NCI-H446 treated with DMSO at 0.1 percent for 48 hours (cell line): ENCODE measurements at places on chromosomes 2 and 18.

DNA sequence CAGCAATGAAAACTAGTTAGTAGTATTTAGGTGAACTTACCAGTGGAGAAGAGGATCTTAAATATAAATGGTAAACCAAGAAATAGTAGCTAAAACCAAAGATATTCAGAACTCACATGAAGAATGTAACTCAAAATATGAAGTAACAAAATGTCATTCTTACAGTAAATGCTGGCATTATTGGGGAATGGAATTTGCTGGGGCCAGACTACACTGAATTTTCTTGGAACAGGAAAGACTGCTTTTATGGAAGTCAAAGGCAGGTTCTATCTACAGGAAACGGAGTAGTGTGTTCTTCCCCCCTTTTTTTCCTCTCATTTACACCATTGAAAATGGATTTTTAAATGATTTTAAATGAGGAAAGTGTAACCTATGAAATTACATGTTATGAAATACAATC, 188.7 kb downstream of the IKZF2 start:
- DNase-seq, result no peak

DNA sequence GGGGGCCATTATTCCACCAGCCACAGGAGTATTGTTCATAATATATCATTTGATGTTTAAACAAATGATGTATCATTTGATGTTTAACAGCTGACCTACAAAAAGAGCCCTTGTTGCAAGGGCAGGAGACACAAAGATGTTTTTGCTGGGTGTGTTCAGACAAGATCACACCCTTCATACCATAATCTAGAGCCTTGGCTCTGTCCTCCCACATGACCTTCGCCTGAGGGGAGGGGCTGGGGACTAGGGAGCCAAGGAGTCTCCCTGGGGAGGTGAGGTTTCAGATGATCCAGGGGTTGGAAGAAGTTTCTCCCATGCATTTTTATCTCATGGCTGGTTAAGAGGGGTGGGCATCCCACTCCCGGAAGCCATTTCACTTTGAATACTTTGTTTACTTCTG, 33.5 kb downstream of the CDC42EP3 start:
- no peak for DNase-seq

- DNase-seq, result no peak
Observed at GRCh38 chr2:75565472-75566462, 5.0 kb upstream of the EVA1A start.

GRCh38 chr2:189175869-189176433, 3.6 kb downstream of the COL5A2 start:
- no peak for DNase-seq

GRCh38 chr2:168345601-168346000, 98.2 kb upstream of the STK39 start:
- DNase-seq, result no peak

- DNase-seq, result no peak
Observed at GRCh38 chr2:79782576-79783452, 270.0 kb downstream of the CTNNA2 start.

DNA sequence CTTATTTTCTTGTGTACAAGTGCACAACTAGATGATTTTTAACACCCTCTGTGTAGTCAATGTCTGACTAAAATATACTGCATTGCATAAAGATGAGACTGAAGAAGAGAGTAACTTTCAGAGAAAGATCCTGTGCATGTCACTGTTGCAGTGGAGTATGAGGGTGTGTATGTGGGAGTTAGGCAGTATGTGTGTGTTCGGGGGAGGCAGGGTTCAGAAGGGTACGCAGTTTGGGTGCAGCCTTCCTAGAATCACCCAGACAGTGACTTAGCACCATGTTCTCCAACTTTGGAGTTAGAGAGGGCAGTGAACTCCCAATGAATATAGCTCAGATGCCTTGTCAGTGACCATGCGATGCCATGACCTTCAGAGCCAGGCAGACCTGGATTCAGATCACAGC, 84.6 kb downstream of the LRATD1 start:
- DNase-seq, result no peak

DNA sequence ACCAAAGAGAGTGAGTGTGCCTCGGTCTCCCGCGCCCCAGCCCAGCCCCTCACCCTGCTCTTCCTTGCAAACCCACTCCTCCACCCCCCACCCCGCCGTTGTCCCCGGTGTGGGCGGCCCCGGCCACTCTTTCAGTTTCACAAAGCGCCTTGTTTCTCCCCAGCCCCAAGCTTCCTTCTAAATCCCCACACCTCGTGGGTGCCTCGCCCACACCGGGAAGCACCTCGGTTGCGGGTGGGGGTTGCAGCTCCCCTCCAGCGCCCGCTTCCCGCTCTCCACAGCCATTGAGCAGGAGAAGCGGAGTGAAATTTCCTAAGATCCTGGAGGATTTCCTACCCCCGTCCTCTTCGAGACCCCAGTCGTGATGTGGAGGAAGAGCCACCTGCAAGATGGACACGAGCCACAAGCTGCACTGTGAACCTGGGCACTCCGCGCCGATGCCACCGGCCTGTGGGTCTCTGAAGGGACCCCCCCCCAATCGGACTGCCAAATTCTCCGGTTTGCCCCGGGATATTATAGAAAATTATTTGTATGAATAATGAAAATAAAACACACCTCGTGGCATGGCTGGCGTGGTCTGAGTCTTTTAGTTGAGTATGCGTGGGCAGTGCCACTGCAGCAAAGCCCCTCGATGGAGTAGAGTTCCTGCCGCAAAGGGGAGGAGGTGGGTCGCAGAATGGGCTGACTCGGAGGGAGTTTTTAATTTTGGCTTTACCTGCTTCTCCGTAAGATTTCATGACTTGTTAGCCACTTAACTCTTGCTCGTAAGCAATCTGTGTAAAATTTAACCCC, 848 bp downstream of the TMSB10 start:
- DNase-seq, result no peak

DNA sequence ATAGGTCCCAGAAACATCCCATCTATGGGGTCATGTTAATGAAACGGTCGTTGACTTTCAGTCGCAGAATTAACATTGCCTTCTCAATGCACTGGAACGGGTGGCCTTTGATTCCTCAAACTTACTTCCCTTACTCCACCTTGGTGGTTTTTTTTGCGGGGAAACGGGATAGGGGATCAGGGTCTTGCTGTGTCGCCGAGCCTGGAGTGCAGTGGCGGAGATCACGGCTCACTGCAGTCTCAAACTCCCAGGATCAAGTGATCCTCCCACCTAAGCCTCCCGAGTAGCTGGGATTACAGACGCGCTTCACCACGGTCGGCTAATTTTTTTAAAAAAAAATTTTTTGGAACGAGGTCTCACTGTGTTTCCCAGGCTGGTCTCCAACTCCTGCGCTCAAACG, 754 bp downstream of the ATG16L1 start:
- no peak for DNase-seq

DNA sequence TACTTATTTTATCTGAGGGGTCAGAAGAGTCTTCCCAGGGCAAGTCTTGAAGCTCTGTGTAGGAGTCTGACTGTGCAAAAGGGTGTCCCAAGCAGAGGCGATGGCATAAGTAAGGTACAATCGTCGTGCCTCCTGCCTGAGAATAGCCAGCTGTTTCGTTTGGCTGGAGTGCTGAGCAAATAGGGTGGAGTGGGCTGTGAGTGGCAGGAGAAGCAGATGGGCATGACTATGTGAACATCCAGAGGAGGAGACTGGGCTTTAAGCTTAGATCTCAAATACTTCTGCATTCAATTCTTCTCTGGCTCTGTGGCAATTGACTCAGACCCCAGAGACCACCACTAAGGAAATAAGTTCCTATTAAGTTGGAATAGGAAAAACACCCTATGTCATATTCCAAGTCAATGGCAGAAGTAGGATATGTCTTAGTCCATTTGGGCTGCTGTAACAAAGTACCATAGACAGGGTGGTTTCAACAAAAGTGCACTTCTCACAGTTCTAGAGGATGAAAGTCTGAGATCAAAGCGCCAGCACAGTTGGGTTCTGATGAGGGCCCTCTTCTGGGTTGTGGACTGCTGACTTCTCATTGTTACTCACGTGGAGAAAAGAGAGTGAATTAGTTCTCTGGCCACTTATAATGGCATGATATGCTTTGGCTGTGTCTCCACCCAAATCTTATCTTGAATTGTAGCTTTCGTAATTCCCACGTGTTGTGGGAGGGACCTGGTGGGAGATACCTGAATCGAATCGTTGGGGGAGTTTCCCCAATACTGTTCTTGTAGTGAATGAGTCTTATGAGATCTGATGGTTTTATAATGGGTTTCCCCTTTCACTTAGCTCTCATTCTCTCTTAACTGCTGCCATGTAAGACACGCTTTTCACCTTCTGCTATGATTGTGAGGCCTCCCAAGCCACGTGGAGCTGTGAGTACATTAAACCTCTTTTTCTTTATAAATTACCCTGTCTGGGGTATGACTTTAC, 120.2 kb downstream of the LPIN1 start:
- no peak for DNase-seq

DNA sequence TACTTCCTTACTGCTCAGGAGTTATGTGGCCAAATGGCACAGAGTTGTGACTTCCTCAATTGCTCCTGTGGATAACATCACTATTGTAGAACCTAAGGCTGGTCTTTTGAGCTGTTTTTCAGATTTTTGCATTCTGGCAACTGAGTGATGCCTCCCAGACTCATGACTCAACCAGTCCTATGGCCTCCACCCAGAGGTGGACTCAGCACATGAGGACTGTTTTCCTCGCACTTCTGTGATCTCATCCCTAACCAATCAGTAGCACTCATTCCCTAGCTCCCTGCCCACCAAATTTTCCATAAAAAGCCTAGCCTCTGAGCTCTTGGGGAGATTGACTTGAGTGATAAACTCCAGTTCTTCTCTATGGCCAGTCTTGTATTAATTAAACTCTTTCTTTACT, 407.9 kb upstream of the TNP1 start:
- DNase-seq, result no peak

- DNase-seq, result no peak
Observed at GRCh38 chr2:238665919-238666318, 182.0 kb upstream of the TWIST2 start.

DNA sequence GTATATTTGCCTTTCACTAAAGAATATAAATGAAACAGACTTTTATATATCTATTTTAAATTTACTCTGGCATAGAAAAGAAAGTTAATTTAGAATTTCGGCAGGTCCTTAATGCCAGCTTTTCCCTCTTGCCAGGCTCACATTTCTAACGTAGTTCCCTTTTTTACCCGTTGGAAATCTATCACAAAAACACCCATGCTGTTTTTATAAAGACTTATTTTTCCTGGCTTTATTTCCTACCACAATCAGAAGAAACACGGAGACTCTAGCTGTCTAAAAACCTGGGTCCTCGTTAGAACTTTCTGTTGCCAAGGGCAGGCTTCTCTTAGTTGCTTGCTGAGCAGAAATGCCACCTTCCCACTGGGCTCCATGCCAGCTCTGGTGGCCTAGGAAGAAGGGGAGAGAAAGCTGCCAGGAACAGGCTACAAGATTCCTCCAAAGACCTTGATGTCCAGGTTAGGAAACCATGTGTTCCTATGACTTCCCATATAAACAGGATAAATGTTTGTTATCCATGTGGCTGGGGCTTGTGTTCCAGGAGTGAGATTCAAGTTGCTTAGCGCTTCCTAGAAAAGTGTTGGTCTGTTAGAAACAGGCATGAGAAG, 17.8 kb upstream of the TMEM18 start:
- DNase-seq, result no peak

GRCh38 chr2:15874854-15875804, 65.2 kb upstream of the MYCN start:
- DNase-seq, result no peak

GRCh38 chr2:102010902-102011301, 19.1 kb downstream of the IL1R2 start:
- DNase-seq, result no peak

GRCh38 chr18:56815926-56816325, 164.8 kb downstream of the WDR7 start:
- no peak for DNase-seq

GRCh38 chr2:154912215-154912614, 213.7 kb downstream of the KCNJ3 start:
- DNase-seq, result no peak

- DNase-seq, result no peak
Observed at GRCh38 chr2:237540223-237540775, 26.1 kb upstream of the PRLH start.

DNA sequence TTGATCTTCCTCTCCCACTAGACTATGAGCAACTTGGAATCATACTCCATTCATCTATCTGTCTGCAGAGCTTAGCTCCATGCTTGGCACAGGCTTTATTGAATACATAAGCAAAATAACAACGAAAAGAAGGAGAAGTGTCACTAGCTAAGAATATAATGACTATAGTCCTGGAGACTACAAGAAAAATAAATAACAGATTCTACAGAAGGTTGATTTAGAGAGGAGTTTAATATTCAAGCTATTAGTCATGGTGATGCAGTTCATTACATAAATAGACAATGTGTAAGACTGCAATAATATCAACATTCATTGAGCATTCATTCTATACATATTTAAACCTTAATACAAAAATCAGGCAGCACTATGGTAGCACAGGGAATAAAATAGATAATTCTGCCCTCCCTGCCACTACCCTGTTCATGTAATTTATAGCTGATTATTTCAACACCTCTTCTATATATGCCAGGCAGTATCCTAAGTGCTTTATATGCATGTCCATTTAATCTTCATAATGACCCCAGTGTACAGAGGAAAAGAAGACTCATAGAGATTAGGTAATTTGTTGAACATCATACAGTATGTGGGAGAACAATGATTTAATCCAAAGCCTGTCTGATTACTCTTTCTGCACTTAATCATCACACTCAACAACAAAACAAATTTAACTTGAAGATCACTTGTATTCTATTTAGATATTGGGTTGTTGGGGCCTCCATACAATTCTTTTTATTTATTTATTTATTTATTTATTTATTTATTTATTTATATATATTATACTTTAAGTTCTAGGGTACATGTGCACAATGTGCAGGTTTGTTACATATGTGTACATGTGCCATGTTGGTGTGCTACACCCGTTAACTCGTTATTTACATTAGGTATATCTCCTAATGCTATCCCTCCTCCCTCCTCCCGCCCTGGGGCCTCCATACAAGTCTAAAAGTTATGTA, 165.3 kb downstream of the RNF152 start:
- DNase-seq, result no peak

GRCh38 chr2:40470822-40471813, 19.2 kb upstream of the SLC8A1 start:
- DNase-seq, result no peak

GRCh38 chr2:187466129-187466792, 18.2 kb upstream of the CALCRL start:
- DNase-seq, result no peak

GRCh38 chr2:169073963-169074751, 4.8 kb downstream of the DHRS9 start:
- no peak for DNase-seq

- DNase-seq, result no peak
Observed at GRCh38 chr18:68121826-68122225, 593.1 kb downstream of the TMX3 start.

DNA sequence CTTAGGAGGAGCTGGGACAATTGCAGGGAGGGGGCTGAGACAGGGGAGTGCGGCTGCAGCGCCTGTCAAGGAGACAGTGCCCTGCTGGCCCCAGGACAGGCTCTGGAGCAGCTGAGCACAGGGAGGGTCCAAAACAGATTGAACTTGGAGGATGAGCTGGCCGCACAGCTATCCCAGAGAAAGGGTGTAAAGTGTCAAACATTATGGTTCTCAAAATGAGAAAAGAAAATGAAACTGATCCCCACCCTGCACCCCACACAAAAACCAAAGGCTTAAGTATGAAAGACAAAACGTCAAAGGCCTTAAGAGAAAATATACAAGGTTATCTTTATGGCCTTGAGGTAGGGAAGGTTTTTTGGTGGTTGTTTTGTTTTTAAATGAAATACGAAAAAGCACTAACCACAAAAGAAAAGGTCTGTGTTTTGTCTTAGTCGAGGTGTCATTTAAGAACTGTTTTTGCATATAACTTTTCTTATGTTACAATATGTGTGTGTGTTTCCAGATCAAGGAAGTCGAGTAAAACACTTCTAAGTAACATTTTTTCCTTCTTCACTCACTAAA, 111.8 kb downstream of the HDAC4 start:
- no peak for DNase-seq

GRCh38 chr2:101619191-101619591, 78.3 kb upstream of the MAP4K4 start:
- DNase-seq, result no peak
